ENCODE measurements at places on chromosomes 11 and 22. TPM values are rescaled to one million over a fixed set of nuclear protein-coding genes. Genes with fewer than 3 reads are reported as not detected.

Gene DERL3
- not detected for total RNA-seq

Gene OR8D4
- total RNA-seq: 2.4 TPM

GRCh38 chr11:65116370-65117205, 913 bp downstream of the ZNHIT2 start:
- DNase-seq: no peak

DNA sequence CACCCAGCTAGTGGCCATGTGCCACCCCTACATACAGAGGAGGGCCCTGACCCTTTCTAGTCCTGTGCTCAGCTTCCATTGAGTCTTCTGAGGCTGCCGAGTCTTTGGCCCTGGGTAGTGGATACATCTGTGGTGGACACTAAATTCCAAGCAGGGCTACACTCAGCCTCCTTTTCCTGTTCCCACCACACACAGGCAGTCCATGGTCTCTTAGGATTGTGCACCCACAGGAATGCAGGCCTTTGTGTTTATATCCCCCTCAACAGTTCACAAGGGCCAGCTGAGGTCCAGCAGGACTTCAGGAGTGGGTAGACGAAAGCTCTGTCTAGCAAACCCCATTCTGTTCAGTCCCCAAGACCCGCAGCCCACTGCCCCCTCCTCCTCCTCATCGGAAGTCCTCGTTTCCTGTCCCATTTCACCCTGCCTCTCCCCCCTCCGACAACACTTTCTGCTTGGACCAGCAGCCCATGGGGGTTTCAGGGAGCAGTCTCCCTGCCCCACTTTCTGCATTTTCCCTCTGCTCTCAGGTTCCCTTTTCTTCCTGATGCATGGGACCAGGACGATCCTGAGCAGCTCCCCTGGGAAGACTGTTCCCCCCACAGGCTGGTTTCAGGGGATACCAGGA, 91.8 kb downstream of the SWAP70 start:
- DNase-seq: no peak

DNA sequence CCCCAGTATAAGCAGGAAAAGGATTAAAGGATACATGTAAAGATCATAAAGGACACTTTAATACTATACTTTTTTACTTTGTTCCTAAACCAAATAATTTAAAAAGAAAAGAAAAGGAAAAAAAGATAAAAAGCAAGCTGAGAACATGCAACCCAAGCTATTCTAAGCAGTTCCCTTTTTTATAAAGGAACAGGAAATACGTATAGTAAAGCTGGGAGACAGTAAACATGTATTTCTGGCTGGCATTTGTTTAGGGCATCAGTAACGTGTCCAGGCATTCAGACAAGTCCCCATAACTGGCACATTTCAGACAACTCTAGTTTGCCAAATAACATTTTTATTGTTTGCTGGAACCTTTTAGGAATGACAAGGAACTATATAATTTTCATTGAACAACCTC, 24.9 kb downstream of the BCO2 start:
- DNase-seq: no peak

- DNase-seq: no peak
Observed at GRCh38 chr11:59862252-59862651, 4.0 kb downstream of the TCN1 start.

Gene UEVLD
- total RNA-seq: 36.1 TPM

Gene RFPL3
- total RNA-seq: 0.48 TPM

- peak; percentile 98 for DNase-seq
Observed at GRCh38 chr22:37741312-37741795, 44.5 kb downstream of the TRIOBP start.

DNA sequence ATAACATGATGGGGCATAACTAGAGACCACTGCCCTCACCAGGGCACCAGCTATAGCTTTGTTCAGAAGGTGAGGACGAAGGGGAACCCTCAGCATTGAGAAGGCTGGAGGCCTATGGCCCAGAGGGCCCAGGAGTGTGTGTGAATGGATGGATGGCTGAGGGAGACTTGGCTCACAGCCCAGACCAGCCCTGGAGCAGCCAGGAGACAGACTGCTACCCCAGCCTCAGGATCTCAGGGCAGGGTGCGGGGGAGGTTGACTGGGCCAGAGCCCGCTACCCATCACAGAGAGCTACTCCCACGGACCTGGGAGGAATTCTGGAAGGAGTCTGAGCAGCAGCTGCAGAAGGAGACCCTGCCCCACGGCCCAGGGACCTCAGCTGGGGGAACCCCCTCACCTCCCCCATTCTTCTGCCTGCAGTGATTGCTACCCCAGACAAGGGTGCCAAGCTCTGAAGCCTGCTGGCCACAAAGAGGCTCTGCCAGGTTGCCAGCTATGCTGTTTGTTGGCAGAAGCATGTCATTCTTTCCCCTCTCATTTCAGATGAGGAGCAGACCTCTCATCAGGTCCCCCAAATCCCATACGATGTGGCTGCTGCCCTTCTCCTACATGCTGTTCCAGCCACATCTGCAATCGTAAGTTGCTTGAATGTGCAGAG, 5.4 kb upstream of the CSDC2 start:
- no peak for DNase-seq

GRCh38 chr11:19101796-19102520, 15.0 kb upstream of the ZDHHC13 start:
- DNase-seq: no peak

- DNase-seq: no peak
Observed at GRCh38 chr11:70545610-70545912, 147.2 kb downstream of the CTTN start.

DNA sequence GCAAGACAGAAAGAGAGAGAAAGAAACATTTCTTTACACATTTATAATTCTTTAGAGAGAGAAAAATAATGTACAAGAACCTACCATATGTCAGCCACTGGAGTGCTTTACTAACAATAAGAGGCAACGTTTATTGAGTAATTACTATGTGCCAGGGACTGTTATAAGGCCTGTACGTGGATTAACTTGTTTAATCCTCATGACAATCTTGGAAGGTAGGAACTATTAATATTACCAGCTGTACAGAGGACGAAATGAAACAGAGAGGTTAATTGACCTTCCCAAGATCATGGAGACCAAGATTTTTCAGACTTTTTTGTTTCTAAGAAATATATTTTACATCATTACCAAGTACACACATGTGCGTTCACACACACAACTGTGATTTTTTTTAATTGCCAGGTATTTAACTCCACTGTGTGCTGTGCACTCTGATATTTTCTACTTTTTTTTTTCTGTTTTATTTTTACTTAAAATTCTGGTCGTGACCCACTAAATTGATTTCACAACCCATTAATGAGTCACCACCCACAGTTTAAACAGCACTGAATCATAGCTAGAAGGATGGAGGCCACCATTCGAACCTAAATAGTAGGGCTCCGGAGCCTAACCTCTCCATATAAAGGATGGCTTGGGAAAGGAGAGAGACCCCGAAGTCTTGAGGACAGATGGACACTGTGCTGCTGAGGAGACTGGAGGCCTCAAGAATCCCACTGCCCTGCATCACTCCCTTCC, 21.4 kb downstream of the CREB3L1 start:
- no peak for DNase-seq

Gene SLC35C1
- total RNA-seq: 4.3 TPM

Gene PTH
- total RNA-seq: 19.3 TPM

DNA sequence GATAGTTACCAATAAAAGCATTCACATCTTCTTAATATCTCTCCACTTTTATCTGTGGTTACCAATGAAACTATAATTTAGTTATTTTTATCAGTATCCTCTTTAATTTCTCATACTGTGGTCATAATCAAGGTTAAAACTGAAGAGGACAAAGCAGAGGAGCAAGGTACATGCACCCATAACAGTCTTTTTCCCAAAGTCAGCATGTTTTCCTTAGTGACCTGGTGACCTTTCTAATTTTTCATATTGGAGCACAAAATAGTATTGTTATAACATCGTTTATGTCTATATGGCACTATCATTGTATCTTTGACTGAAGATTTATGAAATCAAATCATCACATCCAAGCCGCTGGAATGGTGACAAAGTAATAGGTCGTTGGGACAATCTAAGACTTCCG, 51.5 kb upstream of the CHORDC1 start:
- no peak for DNase-seq

Gene RAB1B
- 34.7 TPM for total RNA-seq

DNA sequence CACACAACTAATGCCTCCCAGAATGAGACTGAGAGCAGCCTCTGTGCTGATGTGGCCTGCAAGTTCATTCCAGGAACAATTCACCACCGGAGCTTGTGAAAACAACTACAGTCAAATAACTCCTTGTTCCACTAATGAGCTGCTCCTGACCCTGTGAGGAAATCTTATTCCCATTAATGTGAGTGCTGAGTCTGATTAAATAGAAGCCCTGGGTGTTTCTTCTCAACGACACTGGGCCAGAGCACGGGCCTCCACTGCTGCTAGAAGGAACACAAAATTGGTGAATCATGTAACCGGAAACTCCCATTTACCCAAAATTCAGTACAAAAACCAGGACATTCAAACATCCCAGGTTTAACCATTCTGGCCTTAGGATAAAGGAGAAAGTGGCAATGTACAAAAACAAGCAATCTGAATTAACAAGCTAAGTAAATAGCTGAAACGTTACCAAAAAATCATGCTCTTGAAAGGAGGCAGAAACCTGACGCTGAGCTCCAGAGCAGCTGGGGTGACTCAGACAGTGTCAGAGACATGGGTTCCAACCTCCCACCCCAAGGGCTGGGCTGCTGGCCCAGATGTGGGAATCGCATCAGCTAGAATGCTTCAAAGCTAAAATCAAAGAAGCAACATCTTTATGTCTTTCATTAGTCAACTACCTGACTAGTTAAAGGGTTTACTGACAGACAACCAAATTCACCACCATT, 26.7 kb downstream of the SERGEF start:
- DNase-seq: no peak

DNA sequence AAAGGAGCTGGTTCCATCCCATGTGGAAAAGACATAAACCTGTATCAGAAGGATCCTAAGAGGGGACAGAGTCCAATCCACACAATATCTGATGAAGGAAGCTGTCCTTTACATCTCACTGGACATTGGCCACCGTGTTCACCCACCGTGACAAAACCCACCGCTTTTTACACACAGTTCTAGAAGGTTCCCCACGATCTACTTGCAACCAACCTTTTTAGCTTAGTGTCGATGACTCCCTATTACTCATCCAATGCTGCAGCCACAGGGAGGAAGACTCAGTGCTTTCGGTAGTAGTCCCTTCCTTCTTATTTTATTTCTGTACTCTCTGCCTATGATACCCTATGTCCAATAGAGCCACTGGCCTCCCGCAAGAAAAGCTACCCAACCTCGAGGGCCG, 65.4 kb downstream of the MAPK1 start:
- no peak for DNase-seq

DNA sequence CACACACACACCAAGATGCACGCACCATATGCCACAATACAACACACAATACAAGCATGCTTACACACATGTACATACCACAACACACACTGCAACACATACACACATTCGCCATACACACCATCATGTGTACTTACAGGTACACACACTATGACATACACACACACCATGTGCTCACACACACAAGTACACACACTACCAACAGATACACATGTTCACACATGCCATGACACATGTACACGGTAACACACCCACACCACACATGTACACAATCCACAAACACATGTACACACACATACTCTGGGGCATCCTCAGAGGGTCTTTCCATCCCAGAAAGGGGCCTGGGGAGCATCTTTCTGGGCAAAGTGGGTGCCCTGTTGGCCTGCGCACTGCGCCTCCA, 82.2 kb downstream of the ST3GAL4 start:
- DNase-seq: no peak

Gene NRXN2
- total RNA-seq: 43.6 TPM

GRCh38 chr11:125903711-125904659, at the start of gene DDX25:
DDX25 (plus strand) TSS chr11:125904508; CDS start chr11:125904518, 10 bp downstream.
- DNase-seq: peak; percentile 18

DNA sequence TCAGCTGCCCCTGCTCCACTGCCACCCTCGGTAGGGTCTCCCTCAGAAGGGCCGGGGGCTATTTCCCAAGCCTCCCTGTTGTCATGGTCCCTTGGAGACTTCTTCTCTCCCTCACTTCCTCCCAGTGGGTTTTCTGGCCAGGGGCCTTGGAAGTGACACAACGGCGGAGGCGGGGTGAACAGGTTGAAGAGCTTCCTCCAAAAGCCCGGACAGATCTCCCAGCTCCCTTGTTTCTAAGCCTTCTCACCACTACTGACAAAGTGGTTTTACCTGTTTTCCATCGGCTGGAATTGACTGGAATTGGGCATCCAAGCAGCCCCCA, 14.5 kb downstream of the MYH9 start:
- DNase-seq: peak; percentile 58

Gene RAPSN
- total RNA-seq: 0.96 TPM

DNA sequence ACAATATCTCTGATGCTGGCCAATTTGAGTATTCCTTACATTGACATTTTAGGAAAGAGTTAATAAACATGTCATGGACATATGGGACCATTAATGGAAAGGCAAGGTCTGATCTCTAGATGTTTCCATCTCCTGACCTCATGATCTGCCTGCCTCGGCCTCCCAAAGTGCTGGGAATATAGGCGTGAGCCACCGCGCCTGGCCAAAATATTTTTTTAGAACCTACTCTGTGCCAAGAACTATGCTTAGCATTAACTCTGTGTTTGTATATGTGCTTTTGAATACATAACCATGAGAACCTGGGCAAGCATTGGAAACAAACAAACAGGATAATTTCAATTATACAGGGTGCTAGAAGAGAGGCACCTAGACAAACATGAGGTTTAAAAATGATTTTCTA, 123.2 kb downstream of the ATG16L2 start:
- DNase-seq: no peak

- DNase-seq: no peak
Observed at GRCh38 chr22:42280836-42281235, 10.4 kb upstream of the TCF20 start.

Gene PHF5A
- 19.5 TPM for total RNA-seq

Gene KRTAP5-10
- not detected for total RNA-seq

DNA sequence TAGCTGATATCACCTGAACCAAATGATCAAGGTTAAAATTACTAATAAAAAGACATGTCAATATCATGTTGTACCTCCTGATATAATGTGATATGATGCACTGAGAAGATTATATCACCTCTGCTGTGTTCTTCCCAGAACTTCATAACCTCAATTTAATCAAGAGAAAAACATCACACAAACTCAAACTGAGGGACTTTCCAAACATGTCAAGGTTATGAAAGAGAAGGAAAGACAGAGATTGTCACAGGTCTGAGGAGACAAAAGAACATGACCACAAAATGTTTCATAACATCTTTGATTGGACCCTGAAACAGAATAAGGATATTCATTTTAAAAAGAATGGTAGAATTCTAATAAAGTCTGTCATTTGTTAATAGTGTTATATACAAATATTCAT, 43.0 kb upstream of the CFAP300 start:
- no peak for DNase-seq

GRCh38 chr11:44626645-44627044, 61.2 kb downstream of the CD82 start:
- no peak for DNase-seq

DNA sequence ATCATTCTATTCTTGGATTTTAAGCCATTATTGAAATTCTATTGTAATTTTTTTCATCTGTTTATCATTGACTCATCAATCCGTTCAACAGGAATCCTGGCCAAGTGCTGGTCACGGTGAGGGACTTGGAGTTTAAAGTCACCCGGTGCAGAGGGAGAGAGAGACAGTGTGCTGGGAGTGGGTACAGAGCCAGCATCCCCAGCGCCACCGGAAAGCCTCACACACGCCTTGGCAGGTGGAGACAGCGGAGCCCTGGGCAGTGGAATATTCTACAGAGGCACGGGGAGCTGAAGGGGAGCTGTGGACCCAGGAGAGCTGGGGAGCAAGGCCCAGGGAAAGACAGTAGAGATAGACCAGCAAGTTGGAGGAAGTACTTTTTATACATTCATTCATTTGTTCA, 787.6 kb downstream of the BRD1 start:
- no peak for DNase-seq

Data from umbilical cord (tissue), 2 donors.